NCI-H187 treated with DMSO at 0.1 percent for 48 hours (cell line): ENCODE measurements at places on chromosomes 16 and 17.

- DNase-seq: no peak
These were observed 53.8 kb upstream of the SLC25A19 start for GRCh38 chr17:75342996-75343395.

DNA sequence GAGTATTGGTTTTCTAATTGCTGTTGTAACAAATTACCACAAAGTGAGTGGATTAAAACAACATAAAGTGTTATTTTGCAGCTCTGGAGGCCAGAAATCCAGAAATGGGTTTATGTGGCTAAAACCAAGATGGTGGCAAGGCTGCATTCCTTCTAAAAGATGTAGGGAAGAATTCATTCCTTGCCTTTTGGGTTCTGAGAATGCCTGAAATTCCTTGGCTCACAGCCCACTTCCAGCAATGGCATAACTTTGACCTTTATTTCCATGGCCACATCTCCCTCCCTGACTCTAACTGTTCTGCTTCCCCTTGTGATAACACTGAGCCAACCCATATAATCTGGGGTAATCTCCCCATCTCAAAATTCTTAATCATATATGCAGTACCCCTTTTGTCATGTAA, 269.6 kb upstream of the RPL38 start:
- DNase-seq: no peak

GRCh38 chr16:3020247-3020603, at the start of gene TNFRSF12A:
TSS of gene TNFRSF12A (plus strand) at chr16:3020368. CDS start at chr16:3020398, 30 bp downstream.
- no peak for DNase-seq

- no peak for DNase-seq
These were observed 2.2 kb upstream of the TRAF4 start for GRCh38 chr17:28741358-28742349.

DNA sequence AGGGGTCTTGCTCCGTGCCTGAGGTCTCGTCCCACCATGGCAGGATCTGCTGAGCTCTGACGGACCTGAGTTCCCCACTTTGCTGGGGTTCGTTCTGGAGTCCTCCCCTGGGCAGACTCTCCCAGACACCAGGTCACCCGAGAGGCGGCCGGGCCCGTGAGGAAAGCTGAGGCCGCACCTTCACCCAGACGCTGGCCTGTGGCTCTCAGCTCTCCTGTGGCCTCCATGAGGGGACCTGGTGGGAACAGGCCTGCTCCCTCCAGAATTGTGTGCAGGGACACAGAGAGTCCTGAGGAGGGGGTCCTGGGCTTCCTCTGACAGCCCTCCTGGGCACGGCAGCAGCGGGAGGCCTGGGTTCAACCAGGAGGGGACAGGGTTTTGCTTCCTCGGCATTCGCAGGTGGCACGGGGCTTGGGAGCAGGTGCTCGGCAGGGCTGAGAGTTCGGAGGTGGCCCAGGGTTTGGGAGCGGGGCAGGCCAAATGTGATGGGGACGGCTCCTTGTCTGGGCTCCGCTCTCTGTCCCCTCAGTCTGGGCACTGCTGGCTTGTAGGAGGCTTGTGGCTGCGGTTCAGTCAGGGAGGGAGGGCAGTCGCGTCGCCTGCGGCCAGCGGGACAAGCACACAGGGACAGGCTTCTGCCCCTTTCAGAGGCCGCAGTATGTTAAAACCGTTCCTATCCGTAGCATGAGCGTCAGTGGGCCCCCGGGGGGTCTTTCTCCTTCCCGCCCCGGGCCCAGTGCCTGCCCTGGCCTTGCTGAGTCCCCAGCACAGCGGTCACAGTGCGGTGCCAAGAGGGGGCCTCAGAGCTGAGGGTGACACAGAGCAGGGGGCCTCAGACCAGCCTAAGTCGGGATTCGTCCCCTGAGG, 8.1 kb upstream of the SNAI3 start:
- no peak for DNase-seq

GRCh38 chr17:74960570-74961342, 11.8 kb downstream of the HID1 start:
- no peak for DNase-seq

DNA sequence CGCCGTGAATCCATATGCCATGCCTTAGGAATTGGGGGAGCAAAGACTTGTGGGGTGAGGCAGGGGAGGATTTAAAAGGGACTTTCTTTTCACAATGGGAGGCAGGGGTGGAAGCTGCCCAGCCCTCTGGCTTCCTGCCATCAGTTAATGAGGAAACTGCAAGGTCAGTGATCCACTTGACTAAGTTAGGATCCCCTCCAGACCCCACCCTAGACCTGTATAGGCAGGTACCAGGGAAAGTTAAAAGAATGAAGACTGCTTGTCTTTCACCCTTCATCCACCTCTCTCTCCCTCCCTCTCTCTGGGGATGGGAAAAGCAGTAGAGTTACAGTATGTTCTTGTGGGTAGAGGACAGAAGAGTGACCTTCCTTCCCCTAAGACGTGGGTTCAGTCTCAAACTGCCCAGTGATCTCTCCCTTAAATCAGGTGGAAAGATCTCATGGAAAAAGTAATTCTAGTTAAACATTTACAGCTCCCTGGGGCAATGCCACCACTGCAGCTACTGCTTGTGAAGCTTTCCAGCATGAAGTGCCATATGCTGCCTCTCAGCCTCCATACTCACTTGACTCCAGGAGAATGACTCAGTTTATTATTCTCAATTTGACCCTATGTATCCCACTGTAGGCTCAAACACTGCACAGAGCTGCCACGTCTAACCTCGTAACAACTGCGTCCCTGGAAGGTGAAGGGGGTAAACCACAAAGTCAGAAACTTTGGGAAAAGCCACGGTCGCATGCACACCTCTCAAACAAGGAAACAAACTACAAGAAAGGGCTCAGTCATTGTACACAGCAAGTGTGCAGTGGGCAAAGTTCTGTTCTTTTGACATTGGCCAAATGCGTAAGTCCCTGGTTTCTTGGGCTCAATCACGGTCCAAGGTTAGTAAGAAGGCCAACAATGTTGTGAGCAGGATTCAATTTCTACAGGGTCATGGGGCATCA, 1.2 kb downstream of the COA3 start:
- DNase-seq: no peak

GRCh38 chr16:88566158-88566557, 4.0 kb upstream of the ZC3H18 start:
- no peak for DNase-seq

DNA sequence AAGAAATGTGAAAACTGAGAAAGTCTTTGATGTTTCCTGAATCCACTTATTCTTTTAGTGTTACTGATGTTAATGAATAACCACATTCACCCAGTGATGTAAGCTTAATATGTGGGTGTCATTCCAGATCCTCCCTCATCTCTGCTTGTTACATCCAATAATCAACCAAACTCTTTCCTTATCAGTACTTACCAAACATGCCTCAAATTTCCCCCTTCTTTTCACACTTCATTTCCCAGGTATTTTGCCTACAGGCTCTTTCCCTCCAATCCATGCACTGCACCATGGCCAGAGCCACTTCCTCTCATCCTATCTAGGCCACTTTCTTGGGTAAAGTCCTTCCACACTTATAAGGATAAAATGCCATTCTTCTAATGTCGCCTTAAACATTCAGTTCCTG, 451.5 kb downstream of the NPIPA7 start:
- DNase-seq: no peak

GRCh38 chr17:74730491-74731346, 6.3 kb upstream of the RAB37 start:
- DNase-seq: no peak

DNA sequence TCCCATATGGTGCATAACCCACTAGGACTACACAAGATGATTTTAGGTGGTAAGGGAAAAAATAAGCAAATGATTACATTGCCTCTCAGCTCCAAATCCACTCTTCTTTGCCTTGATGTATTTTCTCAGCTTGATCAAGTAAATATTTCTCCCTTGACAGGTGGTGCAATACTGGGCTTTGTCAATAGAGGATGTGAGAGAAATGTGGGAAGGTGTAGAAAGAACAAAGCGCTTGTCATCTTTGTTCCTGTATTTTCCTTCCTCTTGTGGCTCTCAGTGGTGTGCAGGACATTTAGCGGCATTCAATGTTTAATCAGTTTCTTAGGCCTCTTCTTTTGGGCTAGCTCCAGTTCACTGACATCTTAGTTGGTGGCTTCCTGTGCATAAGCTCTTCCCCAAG, 1165.8 kb upstream of the GOT2 start:
- DNase-seq: no peak

DNA sequence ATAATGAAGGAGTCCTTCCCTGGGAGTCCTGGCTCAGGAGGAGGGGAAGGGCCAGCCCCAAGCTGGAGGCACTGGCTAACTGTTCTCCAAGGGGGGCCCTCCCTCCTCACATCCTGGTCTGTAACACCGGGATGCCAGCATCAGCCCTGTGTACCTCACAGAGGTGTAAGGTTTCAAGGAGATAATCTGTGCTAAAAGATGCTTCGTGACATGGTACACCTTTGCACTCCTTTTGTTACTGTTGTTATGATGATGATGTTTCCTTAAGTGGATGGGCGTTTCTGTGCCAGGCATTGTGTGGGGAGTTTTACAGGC, 236.7 kb upstream of the TNRC6C start:
- peak; percentile 48 for DNase-seq

- no peak for DNase-seq
These were observed 24.5 kb upstream of the HYDIN start for GRCh38 chr16:71254832-71255525.

DNA sequence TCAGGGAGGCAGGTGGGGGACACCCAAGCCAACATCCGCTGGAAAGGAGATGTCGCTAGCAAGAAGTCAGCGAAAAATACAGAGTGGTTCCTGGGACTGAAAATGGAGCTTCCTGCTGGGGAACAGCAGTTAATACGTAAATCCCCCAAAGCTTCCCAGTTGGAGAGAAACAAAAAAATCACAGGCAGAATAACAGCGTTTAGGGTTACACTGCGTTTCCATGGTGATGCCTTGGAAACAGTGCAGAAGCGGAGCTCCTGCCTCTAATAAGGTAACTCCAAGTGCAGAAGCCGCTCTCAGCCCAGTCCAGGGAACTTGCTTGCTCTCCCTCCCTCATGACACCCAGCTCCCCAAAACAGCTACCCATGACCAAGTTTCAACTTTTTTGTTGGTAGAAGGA, 73.4 kb downstream of the PLD6 start:
- no peak for DNase-seq

DNA sequence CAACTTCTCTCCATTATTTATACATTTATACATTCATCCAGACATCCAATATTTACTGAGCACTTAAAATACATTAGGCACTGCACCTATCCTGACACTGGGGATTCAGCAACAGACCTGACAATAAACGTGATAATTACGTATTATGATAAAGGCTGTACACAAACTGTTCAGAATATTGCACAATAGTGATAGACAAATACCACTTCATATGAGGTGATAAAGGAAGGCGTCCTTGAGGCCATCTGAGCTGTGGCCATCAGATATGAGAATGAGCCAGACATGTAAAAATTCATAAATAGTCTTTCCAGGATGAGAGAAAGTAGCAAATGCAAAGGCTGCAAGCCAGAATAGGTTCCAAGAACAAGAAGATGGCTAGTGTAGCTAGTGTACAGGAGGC, 8.6 kb downstream of the USP32 start:
- DNase-seq: no peak

DNA sequence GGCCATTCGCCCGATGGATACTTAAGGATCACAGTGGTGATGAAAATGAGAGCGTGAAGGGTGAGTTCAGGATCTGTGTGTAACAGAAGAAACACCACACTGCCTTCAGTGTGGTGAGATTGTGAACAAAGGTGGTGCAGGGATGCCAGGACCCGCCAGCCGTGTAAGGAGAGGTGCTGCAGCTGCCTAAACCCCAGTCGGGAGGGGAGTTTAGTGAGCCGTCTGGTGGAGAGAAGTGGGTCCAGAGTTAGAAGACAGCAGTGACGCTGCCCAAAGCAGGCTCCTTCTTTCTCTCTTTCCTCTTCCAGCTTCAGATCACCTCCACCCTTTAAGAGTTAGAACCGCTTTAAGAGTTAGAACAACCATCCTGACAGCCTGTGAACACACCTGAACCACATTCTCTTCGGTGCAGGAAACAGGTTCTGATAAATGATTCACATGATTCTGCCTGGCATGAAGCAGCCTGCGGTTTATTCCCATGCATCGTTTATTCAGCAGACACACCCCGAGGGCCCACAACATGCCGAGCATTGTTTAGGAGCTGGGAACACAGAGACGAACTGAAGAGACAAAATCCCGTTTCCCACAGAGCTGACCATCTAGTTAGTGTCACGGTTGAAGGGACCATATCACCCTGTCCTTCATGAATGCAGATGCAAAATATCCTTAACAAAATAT, 84.0 kb upstream of the DNAH17 start:
- DNase-seq: no peak

- peak; percentile 87 for DNase-seq
These were observed 15.4 kb downstream of the FLYWCH1 start for GRCh38 chr16:2927010-2927646.

- no peak for DNase-seq
These were observed 52.4 kb upstream of the ENDOV start for GRCh38 chr17:80362428-80363119.
